NCI-H2029 (cell line): ENCODE measurements at places on chromosomes 4 and X.

- DNase-seq, result no peak
Observed at GRCh38 chrX:80022363-80023031, 7.9 kb downstream of the TBX22 start.

- no peak for DNase-seq
Observed at GRCh38 chr4:6275351-6275750, 5.7 kb downstream of the WFS1 start.

- DNase-seq, result no peak
Observed at GRCh38 chrX:154715825-154716224, 35.1 kb downstream of the GAB3 start.

DNA sequence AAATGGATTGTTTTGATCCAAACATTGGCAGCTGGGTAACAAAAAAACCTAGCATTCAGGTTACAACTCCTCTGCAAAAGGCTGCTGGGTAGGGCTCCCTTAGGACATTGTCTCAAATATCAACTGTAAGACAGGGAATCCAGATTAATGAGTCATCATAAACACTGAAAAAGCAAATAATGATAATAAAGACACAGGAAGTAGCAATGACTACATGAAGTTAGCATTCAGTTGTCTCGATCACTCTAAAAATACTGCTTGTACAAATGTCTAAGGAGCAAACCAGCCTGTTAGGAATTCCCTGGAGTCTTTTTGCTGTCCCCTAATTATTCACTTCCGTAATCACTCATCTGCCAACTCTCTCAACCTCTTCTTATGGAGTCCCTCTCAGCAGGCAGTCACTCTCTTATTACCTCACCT is 259.2 kb downstream of the GPC3 start:
- DNase-seq, result peak; percentile 75

GRCh38 chrX:39653691-39654090 is 444.1 kb downstream of the BCOR start:
- no peak for DNase-seq

DNA sequence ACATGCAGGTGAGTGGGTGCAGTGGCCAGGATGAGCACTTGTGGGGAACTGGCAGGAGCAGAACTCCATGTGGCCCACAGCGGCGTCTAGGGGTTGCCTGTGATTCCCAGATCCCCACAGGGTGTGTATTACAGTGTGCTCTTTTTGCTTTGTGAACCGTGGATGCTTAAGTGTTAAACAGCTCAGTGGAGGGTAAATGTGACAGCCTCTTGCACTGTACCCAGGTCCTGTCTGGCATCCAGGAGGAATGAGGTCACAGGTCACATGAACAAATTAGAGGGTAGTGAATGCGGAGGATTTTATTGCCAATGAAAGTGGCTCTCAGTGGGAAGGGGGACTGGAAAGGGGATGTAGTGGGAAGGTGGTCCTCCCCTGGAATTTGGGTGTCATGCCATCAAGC is 447.8 kb downstream of the SPRY1 start:
- no peak for DNase-seq

- no peak for DNase-seq
Observed at GRCh38 chr4:21628916-21629610, 319.5 kb downstream of the KCNIP4 start.

DNA sequence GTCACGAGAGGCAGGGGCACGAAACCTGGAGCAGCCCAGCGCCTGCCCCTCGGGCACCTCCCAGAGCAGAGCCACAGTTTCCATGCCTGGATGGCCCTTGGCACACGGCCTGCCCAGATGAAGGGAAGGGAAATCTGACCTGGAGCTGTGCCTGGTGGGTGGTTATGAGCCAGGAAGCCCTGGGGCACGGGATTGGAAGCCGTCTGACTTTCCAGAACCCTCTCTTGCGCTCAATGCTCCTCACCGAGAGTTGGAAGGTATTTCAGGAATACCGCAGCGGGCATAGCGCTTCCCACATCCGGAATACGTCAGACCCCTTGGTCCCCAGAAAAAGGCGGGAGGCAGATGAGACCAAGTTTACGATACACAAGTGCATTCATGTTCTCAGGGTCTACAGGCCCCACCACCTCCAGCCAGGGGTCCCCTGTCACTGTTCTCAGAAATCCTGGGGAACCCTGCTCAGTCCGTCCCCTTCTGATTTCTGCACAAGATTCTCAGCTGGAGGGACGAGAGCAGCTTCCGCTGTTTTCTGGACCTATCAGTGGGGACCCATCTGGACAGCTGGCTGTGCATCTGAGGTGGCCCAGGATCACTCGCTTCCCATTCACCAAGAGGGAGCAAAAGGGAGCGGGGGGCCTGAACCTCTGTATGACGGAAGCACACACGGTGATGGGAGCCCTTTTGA is 172.9 kb downstream of the AFAP1 start:
- DNase-seq, result peak; percentile 55

- DNase-seq, result no peak
Observed at GRCh38 chr4:134078230-134078914, 123.2 kb downstream of the PABPC4L start.
